ENCODE measurements at places on chromosomes 6 and 20.

DNA sequence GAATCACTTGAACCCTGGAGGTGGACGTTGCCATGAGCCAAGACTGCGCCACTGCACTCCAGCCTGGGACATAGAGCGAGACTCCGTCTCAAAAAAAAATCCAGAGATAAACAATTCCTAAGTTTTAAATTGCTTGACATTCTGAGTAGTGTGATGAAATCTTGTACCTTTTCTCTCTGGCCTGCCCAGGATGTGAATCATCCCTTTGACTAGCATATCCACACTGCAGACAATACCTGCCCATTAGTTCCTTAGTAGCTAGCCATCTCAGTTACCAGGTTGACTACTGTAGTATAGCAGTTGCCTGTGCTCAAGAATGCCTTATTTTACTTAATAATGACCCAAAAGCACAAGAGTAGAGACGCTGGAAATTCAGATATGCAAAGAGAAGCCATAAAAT, 2.8 kb downstream of the ZFP57 start:
- DNase-seq: no peak

DNA sequence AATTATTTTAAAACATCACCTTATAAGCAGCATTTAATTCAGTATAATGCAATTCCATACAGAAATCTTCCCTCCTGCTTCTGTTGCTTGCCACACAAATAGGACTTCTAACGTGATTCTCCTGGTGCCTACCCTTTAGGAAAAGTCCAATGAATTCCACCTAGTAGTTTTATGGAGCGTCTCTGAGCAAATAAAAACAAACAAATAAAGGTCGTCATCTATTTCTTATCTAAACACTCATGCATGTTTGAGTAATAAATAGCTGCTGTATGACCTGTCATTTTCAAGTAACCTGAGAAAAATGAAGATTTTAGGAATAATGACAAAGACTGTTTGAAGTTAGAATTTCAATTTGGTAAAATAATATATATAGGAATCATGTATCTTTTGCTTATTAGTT, 102.7 kb downstream of the BMP5 start:
- no peak for DNase-seq

DNA sequence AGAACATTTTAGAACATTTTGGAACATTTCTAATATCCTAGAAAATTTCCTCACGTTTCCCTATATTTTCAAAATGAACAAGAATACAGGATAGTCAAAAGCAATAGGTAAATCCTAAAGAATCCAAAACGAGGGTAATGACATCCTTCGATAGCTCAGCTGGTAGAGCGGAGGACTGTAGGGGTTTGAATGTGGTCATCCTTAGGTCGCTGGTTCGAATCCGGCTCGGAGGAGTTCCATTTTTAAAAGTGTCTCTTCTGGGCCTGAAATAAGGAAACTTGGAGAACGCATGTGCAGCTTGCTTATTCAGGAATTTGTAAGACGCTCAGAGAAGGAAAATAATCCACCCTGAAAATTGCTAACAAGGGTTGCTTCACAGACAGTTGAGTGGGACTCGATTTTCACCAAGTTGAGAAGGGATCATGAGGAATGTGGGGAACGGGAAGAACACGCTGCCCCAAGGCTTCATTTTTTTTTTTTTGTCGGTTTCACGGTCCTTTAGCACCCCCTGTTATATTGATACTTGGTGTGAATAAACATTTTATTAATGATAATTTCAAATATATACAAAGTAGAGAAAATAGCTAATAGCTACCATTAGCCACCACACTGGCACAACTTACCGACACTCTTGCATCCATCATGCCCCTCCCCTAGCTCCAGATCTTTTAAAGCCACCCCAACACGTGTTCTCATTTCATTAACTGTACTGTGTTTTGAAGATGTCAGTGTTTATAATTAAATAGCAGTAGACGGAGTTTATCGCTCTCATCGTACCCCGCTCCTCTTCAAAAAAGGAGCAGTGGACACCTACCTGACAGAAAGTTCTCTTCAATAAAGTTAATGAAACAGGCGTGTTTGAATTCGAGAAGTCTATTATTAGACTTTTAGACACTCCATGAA, 1.8 kb upstream of the ABT1 start:
- DNase-seq: no peak

DNA sequence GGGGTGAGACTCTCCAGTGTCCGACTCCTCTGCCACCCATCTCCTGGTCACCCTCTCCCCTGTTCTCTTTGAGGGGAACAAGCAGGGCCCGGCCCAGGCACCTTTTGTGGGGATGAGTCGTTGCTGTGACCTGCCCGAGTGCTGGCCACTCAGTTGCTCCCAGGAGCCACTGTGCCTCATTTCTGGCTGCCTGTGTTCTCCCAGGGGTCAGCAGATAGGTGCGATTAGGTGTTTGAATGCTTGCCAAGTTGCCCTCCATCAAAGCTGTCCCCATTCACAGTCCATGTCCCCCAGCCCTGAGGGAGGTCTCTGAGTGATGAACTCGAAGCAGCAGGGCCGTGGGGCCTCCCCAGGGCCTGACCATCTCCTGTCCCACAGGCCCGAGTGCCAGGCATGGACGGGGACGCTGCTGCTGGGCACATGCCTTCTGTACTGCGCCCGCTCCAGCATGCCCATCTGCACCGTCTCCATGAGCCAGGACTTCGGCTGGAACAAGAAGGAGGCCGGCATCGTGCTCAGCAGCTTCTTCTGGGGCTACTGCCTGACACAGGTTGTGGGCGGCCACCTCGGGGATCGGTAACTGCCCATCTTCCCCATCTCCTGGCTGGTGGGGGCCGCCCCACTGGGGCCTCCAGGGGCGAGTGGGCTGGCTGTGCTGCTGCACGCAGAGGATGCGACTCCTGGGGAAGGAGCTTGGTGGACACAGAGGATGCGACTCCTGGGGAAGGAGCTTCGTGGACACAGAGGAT, 4.1 kb downstream of the SLC17A9 start:
- no peak for DNase-seq

DNA sequence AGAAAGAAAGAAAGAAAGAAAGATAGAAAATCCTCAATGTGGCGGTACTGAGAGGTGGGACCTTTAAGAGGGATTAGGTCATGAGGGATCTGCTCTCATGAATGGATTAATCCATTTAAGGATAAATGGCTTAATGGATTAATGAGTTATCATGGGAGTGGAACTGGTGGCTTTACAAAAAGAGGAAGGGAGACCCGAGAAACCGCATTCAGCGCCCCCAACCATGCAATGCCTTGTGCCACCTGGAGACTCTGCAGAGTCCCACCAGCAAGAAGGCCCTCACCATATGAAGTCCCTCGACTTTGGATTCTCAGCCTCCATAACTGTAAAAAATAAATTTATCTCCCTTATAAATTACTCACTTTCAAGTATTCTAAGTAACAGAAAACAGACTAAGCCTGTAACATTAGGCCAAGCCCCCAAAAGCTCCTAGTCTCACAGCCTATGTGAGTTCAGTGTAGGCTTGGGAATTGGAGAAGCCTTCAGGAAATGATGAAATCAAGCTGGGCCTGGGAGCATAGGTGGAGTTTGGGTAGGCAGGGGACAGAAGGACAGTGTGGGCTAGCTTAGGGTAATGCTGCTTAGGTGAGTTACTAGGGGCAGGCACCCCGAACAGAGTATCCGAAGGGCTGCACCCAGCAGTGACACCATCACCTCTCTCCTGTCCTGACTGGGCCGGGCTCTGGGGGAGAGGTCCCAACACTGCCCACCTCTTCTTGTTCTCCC, 36.2 kb upstream of the RNF24 start:
- DNase-seq: no peak

DNA sequence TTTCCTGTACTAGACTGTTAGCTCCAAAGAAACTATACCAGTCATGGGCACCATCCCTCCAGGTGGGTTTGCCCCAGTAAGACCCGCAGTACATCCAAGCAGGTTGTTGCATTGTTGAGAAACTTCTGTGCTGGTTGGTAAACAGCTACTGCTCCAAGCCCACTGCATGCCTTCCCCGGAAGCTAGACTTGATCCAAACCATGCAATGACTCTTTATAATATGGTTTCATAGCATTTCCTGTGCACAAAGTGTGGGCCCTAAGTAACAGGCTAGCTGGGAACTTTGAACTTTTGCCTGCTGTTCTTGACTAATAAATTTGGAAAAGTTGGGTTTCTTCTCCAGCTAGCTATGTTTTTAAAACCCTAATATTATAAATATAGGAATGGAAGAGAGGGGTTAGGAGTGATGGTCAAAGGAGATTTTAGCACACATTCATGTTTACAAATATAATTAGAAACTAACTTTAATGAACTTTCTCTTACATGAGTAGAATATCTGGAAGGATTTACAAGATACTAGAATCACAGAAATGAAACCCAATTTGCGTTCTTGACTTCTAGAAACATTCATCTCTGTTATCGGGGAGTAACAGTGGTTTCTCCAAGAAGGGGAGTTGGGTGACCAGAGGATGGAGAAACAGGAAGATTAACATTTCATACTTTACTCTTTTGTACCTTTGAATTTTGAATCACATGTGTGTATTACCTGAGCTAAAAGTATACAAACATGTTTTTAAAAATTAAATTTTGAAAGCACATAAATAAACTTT, 51.7 kb downstream of the GFOD1 start:
- no peak for DNase-seq

DNA sequence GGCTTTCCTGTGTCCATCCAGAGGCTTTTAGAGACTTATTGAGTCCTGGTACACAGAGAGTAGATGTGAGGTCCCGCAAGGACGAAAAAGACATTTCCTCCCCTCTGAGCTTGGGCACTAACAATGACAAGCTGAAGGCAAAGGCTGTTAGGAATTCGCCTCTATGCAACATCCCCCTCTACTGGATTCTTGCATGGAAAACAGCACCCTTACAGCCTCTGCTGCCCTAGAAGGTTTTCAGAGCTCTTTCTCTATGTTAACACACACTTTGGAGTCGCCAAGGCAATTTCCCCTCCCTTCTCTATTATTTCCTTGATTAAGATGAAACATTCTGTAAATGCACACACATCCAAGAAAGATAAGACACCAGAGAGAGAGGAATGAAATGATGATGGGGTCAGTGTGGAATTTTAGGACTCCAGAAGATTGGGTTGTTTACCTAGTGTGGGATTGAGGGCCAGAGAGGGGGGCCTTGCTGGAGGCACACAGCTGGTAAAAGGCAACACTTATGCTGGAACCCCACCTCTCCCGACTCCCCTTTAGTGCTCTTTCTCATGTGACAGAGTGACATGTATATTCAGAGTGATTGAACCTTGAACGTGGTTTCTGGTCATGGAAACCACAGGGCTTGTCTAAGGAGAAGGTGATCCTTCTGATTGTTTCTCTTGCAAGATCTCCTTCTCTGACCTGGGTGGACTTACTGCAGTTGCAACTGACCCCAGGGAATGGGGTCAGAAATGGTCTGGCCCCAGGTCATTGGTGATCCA, 300.7 kb downstream of the CLIC5 start:
- no peak for DNase-seq

- DNase-seq: no peak
Observed at GRCh38 chr6:39785281-39785680, 6.9 kb upstream of the DAAM2 start.

DNA sequence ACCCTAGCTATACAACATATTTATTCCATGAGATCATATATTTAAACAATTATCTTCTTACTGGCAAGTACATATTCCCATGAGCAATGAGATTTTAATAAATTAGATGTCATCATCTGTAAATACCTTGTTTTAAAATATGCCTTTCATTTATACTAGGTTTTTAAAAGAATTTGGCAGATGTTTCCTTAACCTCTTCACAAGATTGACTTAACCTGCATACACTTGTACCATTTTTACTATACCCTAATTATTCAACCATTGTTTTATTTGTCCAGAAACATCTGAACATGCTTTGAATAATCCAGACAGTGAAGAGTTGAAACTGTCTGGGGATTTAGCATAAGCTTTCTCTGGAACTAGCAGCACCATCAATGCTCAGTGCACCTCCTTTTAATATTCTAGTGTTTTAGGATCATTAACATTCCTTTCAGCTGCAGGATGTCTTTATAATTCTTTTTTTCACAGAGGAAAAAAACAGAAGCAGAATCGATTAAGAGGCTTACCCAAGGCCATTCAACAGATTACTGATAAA, 188.0 kb upstream of the TENT5A start:
- no peak for DNase-seq

- DNase-seq: no peak
Observed at GRCh38 chr6:30819297-30819917, 64.9 kb upstream of the DDR1 start.

GRCh38 chr20:47456041-47456537, 45.6 kb upstream of the NCOA3 start:
- no peak for DNase-seq

DNA sequence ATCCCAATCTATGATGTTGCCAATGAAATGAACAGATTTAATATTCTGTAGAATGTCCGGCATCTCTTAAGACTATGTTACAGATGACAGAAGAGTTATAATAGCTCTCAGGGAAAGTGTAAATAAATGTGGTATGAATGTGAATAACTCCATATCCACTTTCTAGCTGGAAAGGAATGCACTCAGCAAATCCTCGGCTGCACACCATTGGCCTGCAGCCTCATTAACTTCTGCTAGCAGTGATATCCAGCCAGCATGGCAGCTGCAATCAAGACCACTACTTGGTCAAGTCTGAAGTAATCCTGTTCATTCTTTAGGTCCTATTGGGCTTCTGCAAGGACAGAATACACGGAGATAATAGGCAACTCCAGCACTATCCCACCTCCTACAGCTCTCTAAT, 17.3 kb upstream of the MICA start:
- no peak for DNase-seq

GRCh38 chr20:36465109-36466080, 75.9 kb upstream of the MYL9 start:
- no peak for DNase-seq

GRCh38 chr20:19609642-19610223, 148.3 kb upstream of the RIN2 start:
- DNase-seq: no peak

- DNase-seq: no peak
Observed at GRCh38 chr6:551829-552350, 105.0 kb downstream of the HUS1B start.

- no peak for DNase-seq
Observed at GRCh38 chr20:33681728-33682353, 4.3 kb downstream of the E2F1 start.

DNA sequence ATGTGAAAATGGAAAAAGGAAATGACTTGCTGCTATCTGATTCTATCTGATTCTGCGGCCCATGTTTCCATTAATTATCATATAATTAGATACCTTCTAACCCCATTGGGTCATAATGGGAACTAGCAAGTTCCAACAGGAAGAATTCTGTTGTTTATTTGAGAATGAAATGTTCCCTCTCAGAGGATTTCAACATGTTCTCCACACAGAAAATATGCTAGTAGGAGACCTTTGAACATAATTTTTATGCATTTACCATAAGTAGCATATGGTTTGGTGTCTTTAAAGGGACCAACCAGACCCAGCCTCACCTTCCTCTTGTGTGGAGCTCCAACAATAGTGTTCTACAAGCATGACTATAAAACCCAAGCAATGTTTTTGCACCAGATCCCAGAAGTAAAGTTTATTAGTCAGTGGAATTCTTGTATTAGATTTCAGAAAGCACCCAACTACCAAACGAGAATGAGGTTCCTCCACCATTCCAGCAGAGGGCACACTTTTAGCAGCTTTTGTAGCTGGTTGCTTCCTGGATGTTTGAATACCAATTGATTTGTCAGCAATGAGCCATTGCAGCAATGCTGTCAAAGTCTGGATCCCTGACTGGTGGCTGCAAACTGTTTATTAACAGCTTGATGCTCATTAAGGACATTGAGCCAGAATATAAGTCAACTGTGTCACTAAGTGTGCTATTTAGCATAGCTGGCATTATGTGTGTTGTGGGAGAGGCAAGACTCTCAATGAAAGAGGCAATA, 143.6 kb upstream of the GJE1 start:
- no peak for DNase-seq

- DNase-seq: no peak
Observed at GRCh38 chr6:44906761-44907160, 421.4 kb upstream of the RUNX2 start.

All from activated CD4-positive, CD25-positive, alpha-beta regulatory T cell (primary cell).